CD4-positive, alpha-beta T cell treated with Interleukin-4 for 4 hours (primary cell): ENCODE measurements at places on chromosomes 6 and 20.

- DNase-seq, result no peak
Measured at GRCh38 chr6:150666071-150666470, 66.4 kb downstream of the PLEKHG1 start.

- no peak for DNase-seq
Measured at GRCh38 chr6:28789553-28790083, 134.2 kb downstream of the TRIM27 start.

GRCh38 chr6:148854096-148854495, 107.3 kb downstream of the UST start:
- no peak for DNase-seq

GRCh38 chr6:104940893-104941728, 15.8 kb upstream of the LIN28B start:
- no peak for DNase-seq
